ENCODE measurements at places on chromosomes 7 and 10. TPM values are rescaled to one million over a fixed set of nuclear protein-coding genes. Genes with fewer than 3 reads are reported as not detected.

Gene GPR85
- total RNA-seq: 4.6 TPM

DNA sequence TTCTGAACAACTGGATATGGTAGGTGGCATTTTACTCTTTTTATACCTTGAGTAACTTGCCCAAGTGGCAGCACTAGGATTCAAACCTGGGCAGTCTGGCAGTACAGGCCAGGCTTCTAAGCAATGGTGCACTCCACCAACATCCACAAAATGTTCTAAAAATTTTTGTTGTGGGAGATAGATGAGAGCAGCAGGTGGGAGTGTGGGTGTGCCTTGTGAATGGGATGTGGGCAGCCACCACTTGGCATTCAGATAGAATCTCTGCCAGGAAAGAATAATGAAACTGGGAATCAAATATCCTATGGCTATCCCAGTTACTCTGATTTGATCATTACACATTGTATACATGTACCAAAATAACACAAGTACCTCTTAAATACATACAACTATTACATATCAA, 810.7 kb downstream of the MAGI2 start:
- DNase-seq: no peak

- no peak for DNase-seq
Measured at GRCh38 chr10:89921403-89921802, 220.0 kb downstream of the KIF20B start.

DNA sequence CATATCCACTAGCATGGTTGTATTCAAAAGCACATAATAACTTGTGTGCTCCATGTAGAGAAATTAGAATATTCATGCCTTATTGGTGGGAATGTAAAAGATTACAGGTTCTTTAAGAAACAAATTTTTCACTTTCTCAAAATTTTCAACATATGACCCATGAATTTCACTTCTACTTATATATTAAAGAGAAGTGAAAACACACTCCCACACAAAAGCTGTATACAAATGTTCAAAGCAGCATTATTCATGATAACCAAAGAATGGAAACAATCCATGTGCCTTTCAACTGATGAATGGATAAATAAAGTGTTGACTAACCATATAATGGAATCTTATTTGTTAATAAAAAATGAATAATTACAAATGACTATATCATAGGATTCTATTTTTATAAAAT, 694.5 kb upstream of the PCDH15 start:
- no peak for DNase-seq

DNA sequence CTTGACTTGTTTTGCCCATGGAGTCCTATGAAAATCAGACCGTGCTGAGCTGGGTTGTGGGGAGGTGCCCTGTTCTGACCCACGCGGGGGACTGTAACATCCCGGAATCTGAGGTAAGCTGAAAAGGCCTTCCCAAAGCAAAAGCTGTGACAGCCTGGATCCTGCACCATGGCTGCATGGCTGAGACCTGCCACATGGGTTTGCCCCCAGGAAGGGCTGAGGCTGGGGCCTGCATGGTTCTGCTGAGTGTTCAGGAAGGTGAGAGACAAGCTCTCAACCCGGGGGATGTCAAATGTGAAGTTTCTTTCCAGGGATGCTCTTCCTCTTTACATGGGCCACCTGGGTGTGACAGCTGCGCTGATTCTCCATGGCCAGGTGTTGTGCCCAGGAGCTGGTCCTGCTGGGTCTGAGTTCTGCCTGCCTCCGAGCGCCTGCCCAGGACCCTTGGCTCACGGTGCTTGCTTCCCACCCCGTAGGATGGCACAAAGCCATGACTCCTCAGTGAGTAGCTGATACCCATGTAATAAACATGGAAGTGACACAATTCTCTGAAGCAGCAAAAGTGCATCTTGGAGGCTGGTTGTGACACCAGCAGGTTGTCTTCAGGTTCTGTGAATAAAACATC, 58.3 kb downstream of the VIPR2 start:
- peak; percentile 70 for DNase-seq

Gene CUZD1
- total RNA-seq: 0.35 TPM

DNA sequence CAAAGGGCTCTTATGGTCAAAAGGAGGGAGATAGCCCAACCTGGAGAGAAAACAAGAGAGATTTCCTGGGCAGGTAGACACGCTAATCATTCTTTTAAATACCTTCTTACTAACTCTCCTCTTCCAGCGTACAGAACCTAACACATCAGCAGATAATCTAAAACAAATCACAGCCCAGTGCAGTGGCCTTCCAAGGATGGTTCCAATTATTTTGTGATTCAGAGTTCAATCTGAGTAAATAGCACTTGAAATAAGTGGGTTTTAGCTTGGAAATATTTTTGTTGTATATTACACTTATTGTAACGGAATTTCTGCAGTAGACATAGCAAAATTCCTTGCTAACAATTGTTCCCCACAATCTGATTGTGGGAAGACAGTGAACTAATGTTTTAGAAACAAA, 7.3 kb upstream of the IMPDH1 start:
- no peak for DNase-seq

GRCh38 chr10:73117976-73118743, 7.9 kb downstream of the NUDT13 start:
- DNase-seq: no peak

Gene SLC16A12
- total RNA-seq: 3.1 TPM

Gene GAD2
- not detected for total RNA-seq

- no peak for DNase-seq
Measured at GRCh38 chr7:28291559-28291958, 111.0 kb upstream of the JAZF1 start.

GRCh38 chr10:104253606-104254410, 884 bp upstream of the GSTO1 start:
- DNase-seq: no peak

GRCh38 chr10:3260066-3260834, 87.7 kb upstream of the PITRM1 start:
- DNase-seq: peak; percentile 59

DNA sequence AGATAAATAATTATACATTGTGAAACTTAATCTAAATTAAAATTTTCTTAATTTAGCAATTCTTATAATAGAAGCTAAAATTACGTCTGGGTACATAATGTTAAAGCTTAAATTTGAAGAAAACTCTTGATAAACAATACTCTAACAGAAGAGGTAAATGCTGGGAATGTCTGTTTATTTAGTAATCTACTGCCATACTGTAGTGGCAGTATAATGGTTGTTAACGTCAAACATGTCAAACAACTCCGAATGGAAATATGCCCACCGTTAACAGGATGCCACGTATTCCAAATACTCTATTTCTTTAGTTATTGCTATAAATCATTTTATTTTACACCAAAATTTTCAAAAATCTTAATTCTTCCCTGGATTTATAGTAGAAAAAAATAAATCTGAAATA, 40.0 kb upstream of the PTPN12 start:
- DNase-seq: no peak

- DNase-seq: no peak
Measured at GRCh38 chr10:50420196-50420595, 168.9 kb upstream of the ASAH2 start.

Gene FASTK
- 93.3 TPM for total RNA-seq

DNA sequence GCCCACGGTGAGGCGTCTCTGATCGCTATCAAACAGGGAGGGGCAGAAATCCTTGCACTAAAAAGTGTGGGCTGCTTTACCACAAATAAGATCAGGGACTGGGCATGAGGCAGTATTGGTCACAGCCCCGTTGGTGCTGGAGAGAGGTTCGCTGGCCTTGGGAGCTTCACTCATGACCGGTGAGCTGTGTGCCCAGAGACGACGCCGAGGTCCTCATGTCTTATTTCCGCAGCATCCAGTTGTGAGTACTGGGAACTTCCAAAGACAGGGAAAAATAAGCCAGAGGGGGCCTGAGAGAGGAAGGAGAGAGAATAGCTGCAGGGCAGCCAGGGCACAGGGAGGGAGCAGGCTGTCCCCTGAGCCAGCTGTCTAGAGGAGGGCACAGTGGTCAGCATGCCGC, 154.2 kb upstream of the PRKCQ start:
- no peak for DNase-seq

DNA sequence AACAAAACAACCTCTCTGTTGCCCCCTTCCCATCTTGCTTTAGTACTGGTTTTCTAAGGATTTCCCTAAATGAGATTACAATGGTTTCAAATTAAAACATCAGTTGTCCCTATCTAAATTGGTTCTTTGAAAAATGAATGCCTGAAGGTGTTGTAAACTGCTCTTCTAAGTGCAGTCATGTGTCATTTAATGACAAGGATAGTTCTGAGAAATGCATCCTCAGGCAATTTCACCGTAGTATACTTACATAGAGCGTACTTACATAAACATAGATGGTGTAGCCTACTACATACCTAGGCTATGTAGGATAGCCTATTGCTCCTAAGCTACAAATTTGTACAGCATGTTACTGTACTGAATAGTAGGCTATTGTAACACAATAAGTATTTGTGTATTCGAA, 278.1 kb downstream of the MAGI2 start:
- no peak for DNase-seq

DNA sequence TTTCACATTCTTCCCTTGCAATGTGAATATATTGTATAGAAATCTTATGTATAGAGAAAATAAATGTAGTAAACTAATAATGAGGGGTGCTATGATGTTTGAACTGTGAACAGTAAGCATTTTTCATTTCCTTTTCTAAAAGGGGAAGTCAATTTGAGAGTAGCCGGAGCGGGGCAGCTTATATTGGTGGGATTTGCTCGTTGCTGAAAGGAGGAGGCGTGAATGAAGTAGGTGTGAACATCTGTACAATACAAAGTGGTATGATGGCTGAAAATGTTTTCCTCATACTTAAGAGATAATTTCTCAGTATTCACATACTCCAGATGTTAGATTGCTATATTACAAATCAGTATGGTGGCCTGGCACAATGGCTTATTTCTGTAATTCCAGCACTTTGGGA, 87.1 kb downstream of the SRI start:
- no peak for DNase-seq
